Right lobe of liver (tissue), 6 donors: ENCODE measurements at places on chromosomes 2 and 18. TPM values are rescaled to one million over a fixed set of nuclear protein-coding genes. Genes with fewer than 3 reads are reported as not detected.

The ABCG5 gene
- 15.3 TPM for total RNA-seq

The DOK6 gene
- total RNA-seq = 2.5 TPM

The PLGLB1 gene
- 111 TPM for total RNA-seq

The SEMA4C gene
- total RNA-seq = 14.0 TPM

The LAMA3 gene
- total RNA-seq = 3.6 TPM

The SPAST gene
- 9.9 TPM for total RNA-seq

The C2orf78 gene
- 0.07 TPM for total RNA-seq

The PER2 gene
- total RNA-seq = 7.7 TPM

The CFC1 gene
- not detected for total RNA-seq

The TRABD2A gene
- 1.00 TPM for total RNA-seq

The IL37 gene
- total RNA-seq = not detected

The AQP12B gene
- total RNA-seq = not detected

The LYG2 gene
- not detected for total RNA-seq

The STAT4 gene
- 4.6 TPM for total RNA-seq

The KCNJ3 gene
- 0.12 TPM for total RNA-seq

The VWC2L gene
- not detected for total RNA-seq

The PAX3 gene
- total RNA-seq = not detected

The FRZB gene
- 0.92 TPM for total RNA-seq

The EDAR gene
- 1.6 TPM for total RNA-seq

The TMEM247 gene
- not detected for total RNA-seq

The HOXD4 gene
- not detected for total RNA-seq

The CNGA3 gene
- total RNA-seq = not detected
